Ovary (tissue), 10 donors: ENCODE measurements at places on chromosomes 16 and 17. TPM values are rescaled to one million over a fixed set of nuclear protein-coding genes. Genes with fewer than 3 reads are reported as not detected.

DNA sequence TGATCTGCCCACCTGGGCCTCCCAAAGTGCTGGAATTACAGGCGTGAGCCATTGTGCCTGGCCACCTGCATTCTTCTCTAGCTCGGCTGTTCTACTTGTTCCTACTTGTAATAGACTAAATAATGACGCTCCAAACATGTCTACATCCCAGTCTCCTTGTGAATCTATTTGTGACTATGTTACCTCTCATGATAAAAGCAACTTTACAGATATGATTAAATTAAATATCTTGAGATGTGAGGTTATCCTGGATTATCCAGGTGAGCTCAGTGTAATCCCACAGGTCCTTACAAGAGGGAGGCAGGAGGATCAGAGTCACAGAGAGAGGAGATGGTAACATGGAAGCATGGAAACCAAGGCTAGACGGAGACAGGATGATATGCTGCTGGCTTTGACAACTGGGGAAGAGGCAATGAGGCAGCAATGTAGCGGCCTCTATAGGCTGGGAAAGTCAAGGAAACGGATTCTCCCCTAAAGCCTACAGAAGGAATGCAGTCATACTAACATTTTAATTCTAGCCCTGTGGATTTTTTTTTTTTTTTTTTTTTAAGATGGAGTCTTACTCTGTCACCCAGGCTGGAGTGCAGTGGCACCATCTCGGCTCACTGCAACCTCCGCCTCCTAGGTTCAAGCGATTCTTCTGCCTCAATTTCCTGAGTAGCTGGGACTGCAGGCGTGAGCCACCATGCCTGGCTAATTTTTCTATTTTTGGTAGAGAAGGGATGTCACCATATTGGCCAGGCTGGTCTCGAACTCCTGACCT, 5.0 kb upstream of the LASP1 start:
- no peak for DNase-seq

- DNase-seq: no peak
Observed at GRCh38 chr17:77528516-77529327, 388.0 kb downstream of the SEC14L1 start.

DNA sequence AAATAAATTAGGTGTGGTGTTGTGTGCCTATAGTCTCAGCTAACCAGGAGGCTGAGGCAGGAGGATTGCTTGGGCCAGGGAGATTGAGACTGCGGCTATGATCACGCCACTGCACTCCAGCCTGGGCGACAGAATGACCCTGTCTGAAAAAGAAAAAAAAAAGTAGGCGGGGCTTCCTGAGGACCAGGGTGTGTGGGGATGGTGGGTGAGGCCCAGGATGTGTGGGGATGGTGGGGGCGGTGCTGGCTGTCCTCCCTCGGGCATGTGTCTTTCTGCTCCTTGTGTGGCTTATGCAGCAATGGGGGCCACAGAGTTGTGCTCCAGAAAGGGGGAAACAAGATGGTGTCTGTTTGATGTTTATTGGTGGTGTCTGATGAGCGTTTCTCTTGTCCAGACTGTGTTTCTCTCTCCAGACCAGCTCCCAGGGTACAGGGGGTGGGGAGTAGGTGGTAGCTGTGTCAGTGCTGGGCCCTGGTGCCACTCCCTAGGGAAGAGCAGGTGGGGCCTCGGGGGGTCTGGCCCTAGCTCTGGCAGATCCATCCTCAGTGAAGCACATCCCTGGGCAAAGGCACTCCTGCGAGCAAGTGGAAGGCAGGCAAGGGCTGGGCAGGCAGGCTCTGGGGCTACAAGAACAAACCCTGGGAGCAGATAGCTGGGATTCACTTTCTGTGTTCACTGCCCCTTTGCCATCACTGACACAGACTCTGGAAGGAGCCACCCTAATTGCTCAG, 2.3 kb downstream of the LCAT start:
- no peak for DNase-seq

GRCh38 chr17:72872396-72872795, 220.1 kb downstream of the SLC39A11 start:
- no peak for DNase-seq

GRCh38 chr17:72053449-72053848, 67.4 kb upstream of the SOX9 start:
- DNase-seq: no peak

Gene ZG16B
- not detected for total RNA-seq

Gene FBXW10
- not detected for total RNA-seq

DNA sequence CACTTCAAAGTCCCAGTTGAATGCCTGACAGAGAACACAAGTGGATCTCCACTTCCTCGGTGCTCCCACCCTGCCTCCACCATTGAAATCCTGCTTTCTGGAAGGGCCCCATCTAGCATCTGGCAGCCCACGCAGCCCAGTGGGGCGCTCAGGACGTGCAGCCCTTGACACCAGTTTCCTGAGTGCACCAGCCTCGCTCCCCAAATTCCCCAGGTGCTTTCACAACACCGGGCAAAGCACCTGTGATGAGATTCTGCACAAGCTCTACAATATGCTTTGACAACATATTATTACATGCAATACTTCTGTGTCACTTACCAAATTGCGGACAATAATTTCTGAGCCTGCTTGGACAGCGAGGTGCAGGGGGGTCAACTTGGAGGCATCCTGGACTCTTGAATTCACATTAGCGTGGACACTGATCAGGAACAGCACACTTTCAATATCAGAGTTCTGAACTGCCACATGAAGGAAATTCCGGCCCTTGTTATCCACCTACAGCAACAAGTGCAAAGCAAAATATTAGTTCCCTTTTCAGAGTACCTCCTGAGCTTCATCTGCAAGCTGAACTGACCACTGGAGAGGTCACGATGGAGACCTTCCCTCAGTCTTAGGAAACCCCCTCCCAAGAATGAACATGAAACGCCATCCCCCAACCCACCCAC, 33.9 kb downstream of the CYB5D2 start:
- DNase-seq: no peak

- no peak for DNase-seq
Observed at GRCh38 chr16:69906838-69907401, 44.2 kb upstream of the CLEC18A start.

Gene CES3
- total RNA-seq: 1.7 TPM
